Prostate gland (tissue), 2 donors: ENCODE measurements at places on chromosomes 6 and 20. TPM values are rescaled to one million over a fixed set of nuclear protein-coding genes. Genes with fewer than 3 reads are reported as not detected.

Gene RIPPLY2
- total RNA-seq = not detected

- no peak for DNase-seq
- H3K4me1 ChIP-seq = no peaks in the 10 kb centered on the region
- no peak overlapping the region for H3K27ac ChIP-seq
- H3K4me3 ChIP-seq = no peak overlapping the region
Observed at GRCh38 chr6:11712760-11713159, 65.8 kb downstream of the ADTRP start.

Gene EMILIN3
- 8.4 TPM for total RNA-seq

- no peaks in the 10 kb centered on the region for H3K27me3 ChIP-seq
- DNase-seq = no peak
- H3K4me1 ChIP-seq = no peaks in the 10 kb centered on the region
- no peak overlapping the region for H3K27ac ChIP-seq
- H3K36me3 ChIP-seq = no peaks in the 10 kb centered on the region
- no peak overlapping the region for H3K4me3 ChIP-seq
Observed at GRCh38 chr6:41651962-41652657, 13.8 kb downstream of the MDFI start.

GRCh38 chr6:45024610-45025009, 303.5 kb upstream of the RUNX2 start:
- H3K36me3 ChIP-seq = no peaks in the 10 kb centered on the region
- no peak overlapping the region for H3K4me3 ChIP-seq
- DNase-seq = no peak
- H3K27me3 ChIP-seq = no peaks in the 10 kb centered on the region
- no peaks in the 10 kb centered on the region for H3K4me1 ChIP-seq

DNA sequence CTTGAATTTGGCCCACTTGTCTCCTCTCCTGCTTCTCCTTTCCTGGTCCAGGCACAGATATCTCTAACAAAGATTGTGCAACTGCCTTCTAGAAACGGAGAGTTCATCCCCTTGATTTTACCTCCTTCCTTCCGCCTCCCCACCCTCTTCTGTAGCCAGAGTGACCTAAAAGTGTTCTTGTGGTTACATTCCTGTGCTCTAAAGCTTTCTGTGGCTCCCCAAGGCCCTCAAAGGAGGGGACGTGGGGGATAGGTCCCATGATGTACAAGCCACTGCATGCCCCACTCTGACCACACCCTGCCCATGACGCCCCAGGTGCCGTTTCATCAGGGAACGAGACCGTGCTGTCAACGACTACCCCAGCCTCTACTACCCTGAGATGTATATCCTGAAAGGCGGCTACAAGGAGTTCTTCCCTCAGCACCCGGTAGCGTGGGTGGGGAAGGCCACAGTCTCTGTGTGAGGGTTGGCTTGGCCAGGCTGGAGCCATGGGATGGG, 8.2 kb downstream of the CDC25B start:
- no peaks in the 10 kb centered on the region for H3K36me3 ChIP-seq
- no peaks in the 10 kb centered on the region for H3K27me3 ChIP-seq
- H3K4me3 ChIP-seq = no peak overlapping the region

Gene TOX2
- 8.8 TPM for total RNA-seq

Gene FBXO30
- 6.5 TPM for total RNA-seq

GRCh38 chr6:119602215-119603178, 252.9 kb upstream of the MAN1A1 start:
- no peaks in the 10 kb centered on the region for H3K36me3 ChIP-seq
- no peak for DNase-seq
- H3K27ac ChIP-seq = no peak overlapping the region
- no peaks in the 10 kb centered on the region for H3K27me3 ChIP-seq
- no peaks in the 10 kb centered on the region for H3K4me1 ChIP-seq

DNA sequence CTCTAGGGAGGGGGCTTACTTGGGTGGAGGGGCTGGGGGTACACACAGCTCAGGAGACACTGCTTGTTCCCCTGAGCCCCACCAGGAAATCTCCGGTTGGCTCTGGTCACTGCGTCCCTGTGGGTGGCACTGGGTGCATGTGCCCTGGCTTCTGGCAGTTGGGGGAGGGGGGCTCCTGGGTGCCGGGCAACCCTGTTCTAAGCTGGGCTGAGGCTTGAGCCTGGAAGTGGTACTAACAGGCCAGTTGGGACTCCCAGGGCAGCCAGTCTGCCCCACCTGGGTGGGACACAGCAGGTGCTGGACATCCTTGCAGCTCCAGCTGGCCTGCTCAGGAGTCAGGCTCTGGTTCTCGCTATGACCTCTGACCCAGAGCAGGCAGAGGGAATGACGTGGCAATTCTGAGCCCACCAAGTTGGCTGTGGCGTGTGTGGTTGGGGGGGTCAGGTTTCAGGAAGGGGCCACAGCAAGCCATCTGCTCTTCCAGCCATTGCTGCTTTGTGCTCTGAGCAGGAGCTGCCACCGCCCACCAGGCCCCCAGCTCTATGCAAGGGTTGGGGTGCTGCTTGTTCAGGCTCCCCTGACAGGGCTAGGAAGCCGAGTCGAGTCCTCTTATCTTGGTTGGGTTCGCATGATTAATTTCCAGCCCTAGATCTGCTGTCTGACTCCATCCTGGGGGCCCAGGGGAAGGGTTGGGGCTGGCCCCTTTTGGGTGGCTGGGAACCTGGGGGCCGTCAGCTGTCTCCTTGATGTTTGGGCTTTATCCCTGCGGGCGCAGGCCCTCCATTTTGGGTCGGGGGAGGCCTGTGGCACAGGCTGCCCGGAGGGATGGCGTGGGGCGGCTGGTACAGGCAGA, 590 bp downstream of the C20orf204 start:
- H3K27me3 ChIP-seq = no peaks in the 10 kb centered on the region
- no peak for DNase-seq
- H3K4me3 ChIP-seq = no peak overlapping the region
- H3K27ac ChIP-seq = no peak overlapping the region
- no peaks in the 10 kb centered on the region for H3K36me3 ChIP-seq

GRCh38 chr20:61599541-61599992, 347.5 kb downstream of the CDH4 start:
- no peak overlapping the region for H3K27ac ChIP-seq
- no peak overlapping the region for H3K4me3 ChIP-seq
- no peaks in the 10 kb centered on the region for H3K36me3 ChIP-seq
- peaks cover 4% of the 10 kb centered on the region for H3K27me3 ChIP-seq

GRCh38 chr6:22082218-22082617, 214.6 kb downstream of the PRL start:
- no peaks in the 10 kb centered on the region for H3K27me3 ChIP-seq
- no peak overlapping the region for H3K4me3 ChIP-seq
- no peaks in the 10 kb centered on the region for H3K4me1 ChIP-seq
- no peaks in the 10 kb centered on the region for H3K36me3 ChIP-seq
- H3K27ac ChIP-seq = no peak overlapping the region

DNA sequence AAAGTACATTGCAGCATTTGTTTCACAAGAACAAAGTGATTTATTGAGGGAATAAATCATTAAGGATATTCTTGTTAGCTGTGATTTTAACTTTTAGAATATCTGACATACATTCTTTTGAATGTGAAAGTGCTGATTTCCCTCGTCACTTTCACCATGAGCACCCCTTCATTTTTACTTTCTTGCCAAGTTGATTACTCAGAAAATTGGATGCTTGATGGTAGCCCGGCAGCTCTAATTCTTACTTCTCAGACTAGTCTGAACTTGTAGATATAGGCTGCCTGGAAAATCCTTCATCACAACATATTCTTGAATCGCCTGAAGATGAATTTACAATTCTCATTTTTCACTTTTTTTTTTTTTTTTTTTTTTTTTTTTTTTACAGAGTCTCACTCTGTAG, 147.1 kb upstream of the SMLR1 start:
- H3K4me3 ChIP-seq = no peak overlapping the region
- H3K36me3 ChIP-seq = no peaks in the 10 kb centered on the region
- H3K27me3 ChIP-seq = no peaks in the 10 kb centered on the region
- H3K27ac ChIP-seq = no peak overlapping the region

DNA sequence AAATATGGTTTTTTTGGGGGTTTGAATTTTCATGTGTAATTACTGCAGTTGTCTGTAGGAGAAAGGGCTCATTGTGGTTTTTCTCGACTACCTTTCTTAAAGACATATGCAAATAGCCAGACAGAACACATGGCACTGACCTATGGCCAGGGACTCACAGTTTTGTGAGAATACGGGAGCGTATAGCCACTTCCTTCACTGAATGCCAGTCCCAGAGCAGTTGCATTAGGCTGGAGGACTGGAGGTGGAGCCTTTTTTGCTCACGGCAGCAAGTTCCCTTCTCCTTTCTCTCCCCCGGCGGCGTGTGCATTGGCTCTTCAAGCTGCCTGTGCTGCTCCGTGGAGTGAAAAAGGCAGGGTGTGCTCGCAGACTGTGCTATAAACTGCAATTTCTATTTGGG, 114.9 kb downstream of the AKAP7 start:
- H3K36me3 ChIP-seq = no peaks in the 10 kb centered on the region
- H3K27ac ChIP-seq = peak overlapping the region; percentile 59
- H3K4me1 ChIP-seq = no peaks in the 10 kb centered on the region
- no peaks in the 10 kb centered on the region for H3K27me3 ChIP-seq

Gene SLC26A8
- total RNA-seq = not detected

GRCh38 chr6:54541541-54541940, 233.3 kb downstream of the TINAG start:
- no peak overlapping the region for H3K27ac ChIP-seq
- no peaks in the 10 kb centered on the region for H3K27me3 ChIP-seq
- H3K4me1 ChIP-seq = no peaks in the 10 kb centered on the region
- no peak for DNase-seq
- H3K36me3 ChIP-seq = no peaks in the 10 kb centered on the region
